Brain pericyte (primary cell): ENCODE measurements at places on chromosomes 3 and 15.

DNA sequence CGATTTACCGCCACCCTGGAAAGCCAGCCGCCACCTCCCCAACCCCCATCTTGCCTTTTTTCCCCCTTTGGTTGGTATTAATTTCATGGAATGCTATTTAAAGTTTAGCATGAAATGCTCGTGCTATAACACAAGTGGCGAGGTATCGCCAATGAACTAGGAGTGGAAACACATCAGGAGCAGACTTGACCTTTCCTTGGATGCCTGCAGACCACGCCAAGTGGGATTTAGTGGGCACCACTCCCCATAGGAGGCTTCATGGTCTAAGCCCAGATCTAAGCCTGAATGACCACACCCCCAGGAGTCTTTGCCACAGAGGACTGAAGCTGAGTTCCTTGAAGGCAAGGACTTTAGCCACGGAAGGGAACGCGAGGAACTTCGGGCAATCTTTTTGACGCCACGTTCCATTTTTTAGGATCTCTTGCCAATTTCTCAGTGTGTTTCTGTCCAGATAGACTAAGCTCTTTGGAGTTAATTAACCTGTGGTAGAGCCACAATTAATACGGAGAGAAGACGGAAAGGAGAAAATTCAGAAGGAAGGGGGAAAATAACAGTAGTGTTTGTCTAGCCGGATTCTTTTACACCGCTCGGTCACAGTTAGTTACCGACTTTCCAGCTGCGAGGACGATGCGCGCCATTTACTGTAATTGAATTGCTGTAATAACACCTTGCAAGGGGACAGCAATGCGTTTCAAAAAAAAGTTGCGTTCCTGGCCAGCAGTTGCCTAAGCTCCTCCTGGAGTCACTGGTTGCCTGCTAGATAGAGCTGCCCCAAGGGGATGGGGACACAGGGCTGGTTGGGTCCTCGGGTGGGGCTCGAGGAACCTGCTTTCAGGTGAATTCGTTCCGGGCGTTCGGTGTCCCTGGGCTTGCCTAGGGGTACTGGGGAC, 37.1 kb downstream of the NR2F2 start:
- DNase-seq = no peak

- DNase-seq = no peak
Observed at GRCh38 chr3:138099417-138099816, 16.0 kb downstream of the DZIP1L start.

GRCh38 chr3:129424185-129424841, 4.1 kb downstream of the EFCAB12 start:
- DNase-seq = no peak

GRCh38 chr3:177960014-177960413, 576.2 kb upstream of the KCNMB2 start:
- no peak for DNase-seq

DNA sequence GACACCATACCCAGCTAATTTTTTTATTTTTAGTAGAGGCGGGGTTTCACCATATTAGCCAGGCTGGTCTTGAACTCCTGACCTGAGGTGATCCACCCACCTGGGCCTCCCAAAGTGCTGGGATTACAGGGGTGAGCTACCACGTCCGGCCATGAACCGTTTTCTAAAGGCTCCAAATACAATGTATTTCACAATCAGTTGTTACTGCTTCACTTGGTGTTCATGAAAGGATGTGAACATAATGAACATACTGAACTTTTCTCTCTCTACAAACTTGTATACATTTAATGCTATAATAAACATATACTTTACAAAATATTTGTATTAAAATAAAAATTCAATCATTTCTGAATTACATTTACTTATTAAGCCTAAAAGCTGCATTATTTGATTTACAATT, 28.9 kb downstream of the TBL1XR1 start:
- DNase-seq = no peak

DNA sequence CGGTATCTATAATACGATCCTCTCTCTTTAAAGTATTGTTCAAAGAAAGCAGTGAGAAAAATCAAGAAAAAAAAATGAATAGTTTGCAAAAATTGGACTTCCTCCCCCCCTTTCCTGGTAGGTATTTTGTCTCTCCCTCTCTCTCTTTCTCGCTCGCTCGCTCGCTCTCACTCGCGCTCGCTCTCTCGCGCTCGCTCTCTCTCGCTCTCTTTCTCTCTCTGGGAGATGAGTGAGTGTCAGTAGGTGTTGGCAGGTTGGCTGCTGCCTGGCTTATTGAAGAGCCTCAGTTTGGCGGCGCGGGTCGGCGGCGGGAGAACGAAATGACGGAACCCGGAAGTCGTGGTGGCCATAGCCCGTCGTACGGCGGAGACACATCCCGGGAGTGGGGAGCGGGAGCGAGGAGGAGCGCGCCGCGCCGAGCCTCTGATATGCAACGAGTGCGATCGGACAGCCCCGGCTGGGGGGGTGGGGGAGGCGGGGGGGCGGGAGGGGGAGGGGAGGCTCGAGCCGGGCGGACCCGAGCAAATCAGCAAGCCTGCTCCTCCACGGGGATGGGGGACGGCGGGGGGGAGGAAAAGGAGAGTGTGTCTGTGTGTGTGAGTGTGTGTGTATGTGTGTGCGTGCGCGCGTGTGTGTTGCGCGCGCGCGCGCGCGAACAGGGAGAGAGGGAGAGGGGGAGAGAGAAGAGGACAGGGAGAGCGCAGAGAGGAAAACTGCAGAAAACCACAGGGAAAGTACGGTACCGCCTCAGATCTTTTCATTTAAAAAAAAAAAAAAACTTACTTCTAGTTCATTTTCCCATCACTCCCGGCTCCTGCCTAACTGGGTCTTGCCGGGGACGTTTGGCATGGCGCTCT, at the start of gene MEIS2:
TSS of gene MEIS2 (minus strand) at position 441 of the 857 bp plus-strand sequence. CDS start 1,083 bp downstream, outside the sequence.
- DNase-seq = no peak
